Bone marrow (tissue), 2 donors: ENCODE measurements at places on chromosomes 5 and 9.

- no peak for DNase-seq
These were observed 89.6 kb downstream of the RAPGEF1 start for GRCh38 chr9:131650254-131650653.

- no peak for DNase-seq
These were observed 478 bp upstream of the SETD9 start for GRCh38 chr5:56908942-56909293.

- no peak for DNase-seq
These were observed 236.0 kb upstream of the FBXL7 start for GRCh38 chr5:15263942-15264341.

DNA sequence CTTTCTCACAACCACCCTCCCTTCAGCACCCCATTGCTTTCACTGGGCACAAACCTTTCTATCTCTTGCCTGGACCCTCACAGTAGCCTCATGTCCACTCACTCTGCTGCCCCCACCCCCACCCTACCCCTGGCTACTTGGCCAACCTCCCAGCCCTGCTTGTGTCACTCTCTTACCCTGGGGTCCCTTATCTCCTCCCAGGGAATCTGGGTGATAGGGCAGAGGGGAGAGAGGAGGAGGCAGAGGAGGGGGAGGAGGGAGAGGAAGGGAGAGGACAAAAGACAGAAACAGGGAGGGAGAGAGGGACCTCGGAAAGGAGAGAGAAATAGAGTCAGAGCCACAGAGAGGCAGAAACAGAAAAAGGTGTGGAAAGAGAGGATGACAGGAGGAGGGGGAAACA lies 25.0 kb upstream of the KIF12 start:
- no peak for DNase-seq

- DNase-seq, result no peak
These were observed 6.3 kb upstream of the EQTN start for GRCh38 chr9:27303219-27303618.

- no peak for DNase-seq
These were observed 4.8 kb upstream of the NRARP start for GRCh38 chr9:137306850-137307254.

DNA sequence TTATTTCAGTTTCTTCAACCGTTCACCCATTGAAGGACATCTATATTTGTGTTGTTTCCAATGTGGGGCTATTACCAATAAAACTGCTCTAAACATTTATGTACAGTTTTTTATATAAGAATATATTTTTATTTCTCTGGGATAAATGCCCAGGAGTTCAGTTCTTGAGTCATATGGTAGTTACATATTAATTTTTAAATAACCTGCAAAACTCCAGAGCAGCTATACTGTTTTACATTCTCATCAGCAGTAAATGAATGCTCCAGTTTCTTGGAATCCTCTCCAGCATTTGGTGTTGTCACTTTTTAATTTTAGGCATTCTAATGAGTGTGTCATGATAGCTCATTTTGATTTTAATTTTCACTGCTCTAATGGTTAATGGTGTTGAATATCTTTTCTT lies 36.2 kb downstream of the CDK7 start:
- DNase-seq, result no peak

- no peak for DNase-seq
These were observed 30.3 kb upstream of the DENND4C start for GRCh38 chr9:19200229-19200628.

DNA sequence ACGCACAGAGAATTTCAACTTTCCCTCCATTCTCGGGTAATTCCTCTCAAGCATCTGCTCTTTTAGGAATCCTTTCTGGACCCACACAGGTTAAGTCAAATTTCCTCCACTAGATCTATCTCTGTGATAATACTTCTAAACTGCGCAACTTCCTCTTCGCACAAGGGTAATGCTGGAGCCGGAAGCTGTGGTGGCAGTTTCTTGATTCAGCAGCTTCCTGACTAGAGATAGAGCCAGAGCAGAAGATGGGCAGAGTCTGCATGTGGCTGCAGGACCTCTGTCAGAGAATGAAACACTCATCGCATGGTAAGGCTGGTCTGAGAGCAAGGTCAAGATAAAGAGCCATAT lies 11.1 kb upstream of the CDC42SE2 start:
- peak; percentile 29 for DNase-seq
